Pancreas (tissue), 10 donors: ENCODE measurements at places on chromosomes 13 and 19. TPM values are rescaled to one million over a fixed set of nuclear protein-coding genes. Genes with fewer than 3 reads are reported as not detected.

DNA sequence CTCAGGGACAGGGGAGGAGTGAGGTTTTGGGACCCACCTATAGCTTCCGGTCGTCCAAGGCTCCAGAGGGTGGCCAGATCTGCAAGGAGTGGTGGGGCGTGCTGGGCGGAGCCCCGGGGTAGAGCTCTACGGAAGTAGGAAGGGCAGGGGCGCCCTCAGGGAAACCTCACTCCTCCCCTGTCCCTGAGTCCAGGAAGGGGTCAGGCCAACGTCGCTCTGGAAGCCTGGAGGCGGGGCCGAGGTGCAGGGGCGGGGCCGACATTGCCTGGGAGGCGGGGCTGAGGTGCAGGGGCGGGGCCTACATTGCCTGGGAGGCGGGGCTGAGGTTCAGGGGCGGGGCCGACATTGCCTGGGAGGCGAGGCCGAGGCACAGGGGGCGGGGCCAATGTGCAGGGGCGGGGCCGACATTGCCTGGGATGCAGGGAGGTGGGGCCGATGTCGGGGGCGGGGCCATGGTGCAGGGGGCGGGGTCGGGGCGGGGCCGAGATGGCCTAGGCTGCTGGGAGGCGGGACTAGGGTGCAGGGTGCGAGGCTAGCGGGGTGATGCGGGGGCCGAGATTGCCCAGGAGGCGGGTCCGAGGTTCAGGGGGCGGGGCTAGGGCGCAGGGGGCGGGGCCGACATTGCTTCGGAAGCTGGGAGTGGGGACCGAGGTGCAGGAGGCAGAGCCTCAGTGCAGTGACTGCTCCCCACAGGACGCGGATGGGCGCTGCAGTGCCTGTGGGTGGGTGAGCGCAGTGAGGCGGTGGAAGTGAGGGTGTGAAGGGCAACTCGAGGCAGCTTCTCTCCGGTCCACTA, 4.9 kb upstream of the PALM start:
- no peak overlapping the region for H3K4me3 ChIP-seq
- no peaks in the 10 kb centered on the region for H3K27me3 ChIP-seq
- no peaks in the 10 kb centered on the region for H3K4me1 ChIP-seq
- no peak overlapping the region for H3K27ac ChIP-seq

DNA sequence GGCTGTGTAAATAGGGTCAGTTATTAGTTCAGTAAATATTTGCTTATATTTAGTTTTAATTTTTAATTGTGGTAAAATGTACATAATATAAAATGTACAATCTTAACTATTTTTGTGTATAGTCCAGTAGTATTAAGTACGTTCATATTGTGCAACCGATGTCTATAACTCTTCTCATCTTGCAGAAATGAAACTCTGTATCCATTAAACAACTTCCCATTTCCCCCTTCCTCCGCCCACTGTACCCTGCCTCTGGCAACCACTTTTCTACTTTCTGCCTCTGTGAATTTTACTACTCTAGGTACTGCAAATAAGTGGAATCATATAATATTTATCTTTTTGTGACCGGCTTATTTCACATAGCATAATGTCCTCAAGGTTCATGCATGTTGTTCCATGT, 24.4 kb downstream of the UBAC2 start:
- H3K27me3 ChIP-seq, result no peaks in the 10 kb centered on the region
- H3K4me1 ChIP-seq, result peaks cover 7% of the 10 kb centered on the region
- no peak overlapping the region for H3K27ac ChIP-seq
- H3K36me3 ChIP-seq, result no peaks in the 10 kb centered on the region
- no peak for DNase-seq

GRCh38 chr13:22127277-22128164, 456.6 kb downstream of the FGF9 start:
- no peak for DNase-seq
- no peak overlapping the region for H3K27ac ChIP-seq
- H3K27me3 ChIP-seq, result no peaks in the 10 kb centered on the region

GADD45GIP1 gene
- total RNA-seq, result 10.2 TPM

DNA sequence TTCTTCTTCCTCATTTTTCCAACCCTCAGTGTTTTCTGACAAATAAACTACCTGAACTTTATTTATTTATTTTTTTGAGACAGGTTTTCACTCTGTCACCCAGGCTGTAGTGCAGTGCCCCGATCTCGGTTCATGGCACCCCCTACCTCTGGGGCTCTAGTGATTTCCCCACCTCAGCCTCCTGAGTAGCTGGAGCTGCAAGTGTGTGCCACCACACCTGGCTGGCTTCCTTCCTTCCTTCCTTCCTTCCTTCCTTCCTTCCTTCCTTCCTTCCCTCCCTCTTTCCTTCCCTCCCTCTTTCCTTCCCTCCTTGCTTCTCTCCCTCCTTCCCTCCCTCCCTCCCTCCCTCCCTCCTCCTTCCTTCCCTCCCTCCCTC, 32.3 kb downstream of the KCTD4 start:
- no peaks in the 10 kb centered on the region for H3K36me3 ChIP-seq
- H3K4me1 ChIP-seq, result no peaks in the 10 kb centered on the region
- H3K27me3 ChIP-seq, result no peaks in the 10 kb centered on the region
- H3K27ac ChIP-seq, result no peak overlapping the region
- DNase-seq, result no peak
- H3K4me3 ChIP-seq, result no peak overlapping the region

DNA sequence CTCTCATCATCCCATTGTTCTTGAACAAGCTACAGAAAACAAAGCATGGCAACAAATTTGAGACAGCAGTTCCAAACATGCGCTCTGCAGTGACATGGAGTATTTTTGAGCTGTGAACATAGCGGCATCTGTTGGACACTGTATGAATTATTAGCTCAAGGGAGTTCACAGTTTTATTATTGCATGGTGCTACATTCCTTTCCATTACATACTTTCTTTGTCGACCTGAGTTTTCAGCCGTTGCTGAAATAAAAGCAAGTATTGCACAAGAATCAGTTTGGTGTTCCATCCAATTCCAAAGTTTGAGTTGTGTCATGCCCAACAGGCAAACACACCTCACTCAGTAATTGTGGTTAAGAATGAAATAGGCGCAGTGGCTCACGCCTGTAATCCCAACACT, 30.1 kb upstream of the METTL21C start:
- no peaks in the 10 kb centered on the region for H3K4me1 ChIP-seq
- H3K4me3 ChIP-seq, result no peak overlapping the region
